Esophagus muscularis mucosa (tissue), 4 donors: ENCODE measurements at places on chromosomes 5 and 9. TPM values are rescaled to one million over a fixed set of nuclear protein-coding genes. Genes with fewer than 3 reads are reported as not detected.

- DNase-seq, result no peak
Observed at GRCh38 chr5:135295852-135296251, 103.2 kb downstream of the MACROH2A1 start.

DNA sequence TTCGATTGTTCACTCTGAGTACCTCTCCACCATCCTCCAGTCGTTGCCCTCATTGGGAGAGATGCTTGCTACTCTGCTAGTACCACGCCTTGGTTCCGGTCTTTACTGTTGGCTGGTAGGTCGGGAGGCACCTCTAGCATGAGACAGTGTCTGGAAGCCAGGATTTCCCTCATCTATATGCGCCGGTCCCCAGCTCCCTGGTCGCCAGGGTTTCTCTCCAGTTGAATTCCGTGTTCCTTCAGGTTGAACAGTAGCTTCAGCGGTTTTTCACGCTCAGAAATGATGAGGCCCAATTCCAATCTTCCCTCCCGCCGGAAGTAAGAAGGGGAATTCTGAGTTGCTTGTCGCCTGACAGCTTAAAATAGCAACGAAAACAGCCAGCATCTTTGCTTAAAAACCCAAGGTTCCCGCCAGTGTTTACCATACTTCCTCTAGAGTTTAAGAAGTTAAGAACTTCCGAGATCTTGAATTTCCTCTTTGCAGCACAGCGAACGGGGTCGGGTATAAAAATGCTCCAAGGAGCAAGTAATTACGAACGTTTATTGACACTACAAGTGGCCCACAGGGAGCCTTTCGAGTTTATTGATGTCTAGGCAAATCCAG is 1.3 kb upstream of the ST8SIA4 start:
- DNase-seq, result no peak

DNA sequence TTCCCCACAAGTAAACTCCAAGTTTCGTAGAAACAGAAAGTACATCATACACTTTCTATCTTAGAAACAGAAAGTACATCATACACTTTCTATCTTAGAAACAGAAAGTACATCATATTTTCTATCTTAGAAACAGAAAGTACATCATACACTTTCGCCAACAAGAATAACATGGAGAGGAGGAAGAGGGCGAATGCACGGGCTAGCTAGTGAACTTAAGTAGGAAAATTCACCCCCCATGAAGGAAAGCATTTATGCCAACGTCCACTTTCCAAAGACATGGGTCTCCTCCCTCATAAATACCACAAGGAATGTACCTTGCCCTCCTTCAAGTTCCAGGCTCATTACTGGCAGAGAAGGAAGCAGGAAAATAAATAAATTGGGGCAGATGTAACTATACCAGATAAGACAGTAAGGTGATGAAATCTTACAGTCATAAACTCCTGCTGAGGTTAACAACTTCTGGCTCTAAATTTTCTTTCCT is 64.7 kb downstream of the FRMD3 start:
- no peak for DNase-seq

- no peak for DNase-seq
Observed at GRCh38 chr5:38456657-38457399, 99.6 kb downstream of the LIFR start.

GRCh38 chr9:128358861-128359260 is 12.3 kb upstream of the URM1 start:
- no peak for DNase-seq

DNA sequence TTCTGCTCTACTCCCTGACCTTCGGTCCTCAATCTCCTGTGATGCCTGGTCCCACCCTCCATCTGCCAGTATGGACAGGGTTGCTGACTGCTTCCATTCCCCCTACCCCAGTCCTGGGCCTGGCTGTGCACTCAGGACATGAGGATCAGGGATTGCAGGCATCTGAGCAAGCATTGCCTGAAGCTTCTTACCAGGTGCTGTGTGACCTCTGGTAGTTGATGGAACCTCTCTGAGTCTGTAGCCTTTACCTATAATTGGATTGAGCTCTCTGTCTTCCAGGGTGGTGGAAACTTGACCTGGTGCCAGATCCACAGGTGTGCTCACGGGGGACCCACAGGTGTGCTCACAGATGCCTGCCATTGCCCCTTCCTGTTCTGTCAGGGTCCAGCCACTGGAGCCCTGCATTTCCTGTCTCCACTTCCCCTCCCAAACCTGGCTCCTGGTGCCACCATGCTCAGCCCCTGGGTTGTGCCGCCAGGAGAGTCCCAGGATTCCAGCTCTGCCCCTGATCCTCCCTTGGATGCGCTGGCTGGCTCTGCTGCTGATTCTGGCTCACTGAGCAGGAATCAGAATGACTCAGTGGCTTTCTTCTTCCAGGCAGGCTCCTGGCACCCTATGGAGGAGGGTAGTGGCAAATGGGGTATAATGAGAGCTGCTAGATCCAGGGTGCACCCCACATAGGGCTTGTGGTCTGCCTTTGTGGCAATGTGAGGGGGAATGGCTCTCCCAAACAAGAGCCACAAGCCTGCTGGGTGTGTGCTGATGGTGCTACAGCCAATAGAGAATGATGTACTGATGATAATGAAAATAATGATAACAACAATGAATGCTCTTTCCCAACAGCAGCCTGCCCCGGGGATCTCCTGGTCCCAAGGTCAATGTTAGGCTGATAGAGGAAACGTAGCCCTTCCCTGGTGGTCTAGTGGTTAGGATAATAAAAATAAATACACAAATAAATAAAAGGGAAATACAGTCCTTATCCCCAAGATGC is 35.2 kb upstream of the PSD2 start:
- no peak for DNase-seq

DNA sequence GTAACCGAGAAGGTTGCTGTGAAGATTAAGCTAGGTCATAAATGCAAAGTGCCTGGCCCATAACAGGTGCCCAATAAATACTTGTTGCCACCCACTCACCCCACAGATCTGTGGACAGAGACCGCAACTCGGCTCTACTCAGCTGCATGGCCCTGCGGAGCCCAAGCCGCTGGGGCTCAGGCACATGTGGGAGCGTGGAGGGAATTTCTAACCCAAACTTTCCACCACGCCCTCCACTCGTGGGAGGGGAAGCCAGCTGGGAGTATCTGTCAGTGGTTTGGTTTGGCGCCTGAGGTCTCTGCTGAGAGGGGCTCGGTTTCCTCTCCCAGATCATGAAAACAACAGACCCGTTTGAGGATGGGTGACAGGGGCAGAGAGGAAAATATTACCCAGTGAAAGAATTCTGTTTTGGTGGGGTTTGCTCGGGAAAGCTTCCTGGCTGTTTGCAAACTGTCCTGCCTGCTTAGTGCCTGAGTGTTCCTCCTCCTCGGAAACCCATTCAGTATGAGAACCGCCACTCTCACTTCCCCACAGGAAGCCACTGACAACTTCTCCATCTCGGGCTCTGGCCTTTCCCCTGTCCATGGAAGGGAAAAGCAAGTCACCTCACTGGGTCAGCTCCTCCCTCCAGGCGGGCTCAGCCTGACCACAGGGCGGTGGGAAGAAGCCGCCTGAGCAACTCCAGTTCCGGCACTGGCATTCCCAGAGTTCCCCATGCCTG is 60.1 kb downstream of the RGS3 start:
- DNase-seq, result no peak

GRCh38 chr5:132063090-132063911 is 2.8 kb downstream of the IL3 start:
- no peak for DNase-seq

The ZNG1C gene
- total RNA-seq, result 15.0 TPM

The INSL4 gene
- total RNA-seq, result not detected

The BTNL3 gene
- not detected for total RNA-seq

The MOB3B gene
- 7.6 TPM for total RNA-seq

The LHX6 gene
- 16.8 TPM for total RNA-seq

The NME5 gene
- 5.4 TPM for total RNA-seq

The MAMDC4 gene
- total RNA-seq, result 2.1 TPM
